CD4-positive, alpha-beta T cell treated with Interleukin-10 for 1 hour (primary cell): ENCODE measurements at places on chromosomes 6 and 20.

DNA sequence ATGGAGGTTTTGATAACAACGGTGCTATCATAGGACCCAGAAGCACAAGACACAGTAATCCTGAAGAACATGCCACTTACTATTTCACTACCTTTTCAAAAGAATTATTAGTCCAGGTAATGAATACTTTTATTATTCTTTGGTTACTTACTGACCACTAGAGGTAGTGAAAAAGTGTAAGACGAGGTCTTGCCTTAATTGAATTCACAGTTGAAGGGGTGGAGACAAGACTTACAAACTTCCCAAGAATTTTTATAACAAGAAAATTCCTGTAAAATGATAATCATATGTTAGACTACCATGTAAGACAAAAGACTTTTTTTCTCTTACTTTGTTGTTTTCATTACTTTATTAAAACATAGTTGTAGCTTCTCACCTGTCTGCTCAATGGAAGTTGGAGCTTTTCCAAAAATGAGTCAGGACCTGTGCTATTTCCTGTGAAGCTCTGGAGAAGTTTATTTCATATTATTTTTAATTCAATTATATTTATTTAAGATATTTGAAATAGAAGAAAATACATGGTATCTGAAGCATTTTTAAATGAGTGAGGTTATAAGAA, 52.4 kb downstream of the DOP1A start:
- no peak for DNase-seq

GRCh38 chr6:74133073-74133472, 437.1 kb downstream of the CD109 start:
- no peak for DNase-seq

DNA sequence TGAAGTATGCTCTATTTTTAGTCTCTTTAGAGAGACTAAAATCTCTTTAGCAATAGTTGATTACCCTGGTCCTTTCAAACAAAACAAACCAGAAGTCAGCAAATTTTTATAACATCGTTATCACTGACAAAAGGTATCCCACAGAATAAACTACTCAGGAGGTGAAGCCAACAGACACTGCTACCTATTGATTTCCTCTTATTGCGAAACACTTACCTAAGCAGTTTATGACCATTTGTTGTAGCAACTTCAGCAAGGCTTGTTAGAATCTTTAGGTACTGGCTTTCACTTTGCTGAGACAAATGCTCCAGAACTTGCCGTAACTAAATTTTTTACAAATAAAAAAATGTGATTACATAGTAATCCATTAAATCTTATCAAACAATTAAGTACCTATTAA, 64.4 kb downstream of the HACE1 start:
- no peak for DNase-seq

GRCh38 chr6:135268740-135269139, 87.6 kb downstream of the MYB start:
- no peak for DNase-seq

DNA sequence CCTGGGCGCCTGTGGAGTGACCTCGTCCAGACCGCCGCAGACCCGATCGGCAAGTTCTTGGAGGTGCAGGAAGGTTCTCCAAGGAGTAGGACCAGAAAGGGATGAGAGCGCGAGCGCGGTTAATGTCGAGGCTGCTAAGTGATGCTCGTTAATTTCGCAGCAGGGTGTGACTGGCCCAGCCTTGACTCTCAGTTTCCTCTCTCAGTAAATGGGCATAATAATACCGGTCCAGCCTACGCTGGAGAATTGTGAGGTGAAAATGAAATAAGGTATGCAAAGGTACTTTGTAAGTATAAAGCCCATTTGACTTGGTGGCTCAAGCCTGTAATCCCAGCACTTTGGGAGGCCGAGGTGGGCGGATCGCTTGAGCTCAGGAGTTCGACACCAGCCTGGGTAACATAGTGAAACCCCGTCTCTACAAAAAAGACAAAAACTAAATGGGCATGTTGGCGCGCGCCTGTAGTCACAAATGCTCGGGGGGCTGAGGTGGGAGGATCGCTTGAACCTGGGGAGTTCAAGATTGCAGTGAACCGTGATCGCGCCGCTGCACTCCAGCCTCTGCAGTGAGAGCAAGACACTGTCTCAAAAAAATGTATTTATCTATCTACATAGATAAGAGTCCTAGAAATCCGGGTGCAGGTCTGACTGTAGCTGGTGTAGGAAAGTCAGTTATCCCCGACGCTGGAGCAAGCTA, 634 bp upstream of the BTBD9 start:
- no peak for DNase-seq

GRCh38 chr6:148508401-148509041, 165.9 kb downstream of the SASH1 start:
- no peak for DNase-seq
